ENCODE measurements at places on chromosomes 13 and 19.

DNA sequence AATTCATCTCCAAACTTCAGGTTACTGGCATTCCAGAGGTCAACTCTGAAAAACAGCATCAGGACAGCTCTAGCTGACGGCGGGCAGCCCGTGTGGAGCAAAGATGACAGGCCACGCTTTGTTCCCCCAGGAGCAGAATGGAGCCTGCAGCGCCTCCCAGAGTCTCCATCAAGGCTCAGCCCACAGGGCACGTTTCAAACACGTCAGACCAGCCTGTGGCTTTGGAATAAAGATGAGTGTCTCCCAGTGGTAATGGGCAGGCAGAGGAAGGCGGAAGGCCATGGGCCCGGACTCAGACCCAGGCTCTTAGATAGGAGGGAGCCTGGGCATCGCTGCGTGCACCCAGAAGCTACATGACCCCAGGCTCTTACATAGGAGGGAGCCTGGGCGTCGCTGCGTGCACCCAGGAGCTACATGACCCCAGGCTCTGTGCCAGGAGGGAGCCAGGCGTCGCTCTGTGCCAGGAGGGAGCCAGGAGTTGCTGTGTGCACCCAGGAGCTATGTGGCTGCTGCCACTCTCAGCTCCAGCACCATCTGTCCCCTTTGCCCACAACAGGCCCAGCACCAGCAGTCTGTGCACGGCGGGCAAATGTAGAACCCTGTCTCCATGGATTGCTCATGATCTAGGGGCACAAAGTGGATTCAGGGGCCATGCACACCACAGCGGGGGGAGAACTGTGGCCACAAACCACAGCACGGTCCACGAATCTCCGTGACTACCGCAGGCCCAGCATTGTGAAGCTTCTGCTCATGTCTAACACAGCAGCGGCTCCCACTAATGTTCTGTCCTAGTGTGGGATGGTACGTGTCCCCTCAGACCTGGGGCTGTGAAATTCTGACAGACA lies 47.8 kb upstream of the C13orf46 start:
- DNase-seq: no peak

GRCh38 chr13:33307843-33308242 lies 22.3 kb upstream of the STARD13 start:
- no peak for DNase-seq

DNA sequence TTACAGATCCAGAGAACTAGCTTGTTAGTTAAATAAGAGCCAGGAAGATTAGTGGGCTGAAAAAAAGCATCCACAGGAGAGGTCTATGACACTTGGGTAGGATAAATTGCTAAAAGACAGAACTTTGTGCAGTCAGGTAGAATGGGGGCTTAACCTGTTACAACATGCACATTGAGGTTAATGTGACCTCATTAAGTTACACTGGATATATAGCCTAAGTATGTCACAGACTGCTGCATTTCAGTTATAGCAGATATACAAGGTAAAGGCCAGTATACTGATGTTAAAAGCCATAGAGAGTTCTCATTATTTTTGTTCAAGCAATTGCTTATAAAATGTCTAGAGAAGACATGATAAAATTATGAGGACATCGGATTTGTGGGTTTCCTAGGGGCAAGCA lies 1179.9 kb upstream of the PCDH9 start:
- DNase-seq: no peak

DNA sequence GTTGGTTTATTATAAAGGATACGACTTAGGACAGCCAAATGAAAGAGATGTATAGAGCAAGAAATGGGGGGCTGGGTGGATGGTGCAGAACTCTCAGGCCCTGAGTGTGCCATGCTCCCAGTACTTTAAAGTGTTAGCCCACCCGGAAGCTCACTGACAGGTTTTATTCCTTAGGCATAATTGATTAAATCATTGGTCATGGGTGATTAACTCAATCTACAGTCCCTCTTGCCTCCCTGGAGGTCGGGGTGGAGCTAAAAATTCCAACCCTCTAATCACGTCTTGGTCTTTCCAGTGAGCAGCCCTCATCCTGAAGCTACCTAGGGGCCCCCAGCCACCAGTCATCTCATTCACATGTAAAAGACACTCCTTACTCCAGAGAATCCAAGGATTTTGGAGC lies 9.9 kb upstream of the LEUTX start:
- no peak for DNase-seq

DNA sequence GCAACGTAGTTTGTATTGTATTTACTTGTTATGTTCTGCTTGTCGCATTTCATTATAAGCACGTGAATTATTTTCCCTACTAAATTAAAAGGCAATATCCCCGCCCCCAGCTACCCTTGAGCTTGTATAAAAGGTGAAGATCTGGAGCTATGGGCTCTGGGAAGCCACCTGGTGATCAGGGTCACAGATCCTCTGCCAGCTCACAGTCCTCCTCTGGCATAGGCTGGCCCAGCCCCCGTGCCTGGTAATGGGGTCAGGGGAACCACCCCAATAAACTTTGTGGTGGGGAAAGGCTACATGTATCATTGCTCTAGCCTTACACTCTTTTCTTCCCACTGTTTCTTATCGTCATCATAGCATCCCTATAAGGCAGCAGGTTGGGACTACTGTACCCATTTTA lies 190.2 kb upstream of the TSHZ3 start:
- no peak for DNase-seq

Measured in effector CD4-positive, alpha-beta T cell (primary cell).